Activated CD8-positive, alpha-beta memory T cell treated with anti-CD3 and anti-CD28 coated beads for 1 hour (primary cell): ENCODE measurements at places on chromosomes 7 and 10.

DNA sequence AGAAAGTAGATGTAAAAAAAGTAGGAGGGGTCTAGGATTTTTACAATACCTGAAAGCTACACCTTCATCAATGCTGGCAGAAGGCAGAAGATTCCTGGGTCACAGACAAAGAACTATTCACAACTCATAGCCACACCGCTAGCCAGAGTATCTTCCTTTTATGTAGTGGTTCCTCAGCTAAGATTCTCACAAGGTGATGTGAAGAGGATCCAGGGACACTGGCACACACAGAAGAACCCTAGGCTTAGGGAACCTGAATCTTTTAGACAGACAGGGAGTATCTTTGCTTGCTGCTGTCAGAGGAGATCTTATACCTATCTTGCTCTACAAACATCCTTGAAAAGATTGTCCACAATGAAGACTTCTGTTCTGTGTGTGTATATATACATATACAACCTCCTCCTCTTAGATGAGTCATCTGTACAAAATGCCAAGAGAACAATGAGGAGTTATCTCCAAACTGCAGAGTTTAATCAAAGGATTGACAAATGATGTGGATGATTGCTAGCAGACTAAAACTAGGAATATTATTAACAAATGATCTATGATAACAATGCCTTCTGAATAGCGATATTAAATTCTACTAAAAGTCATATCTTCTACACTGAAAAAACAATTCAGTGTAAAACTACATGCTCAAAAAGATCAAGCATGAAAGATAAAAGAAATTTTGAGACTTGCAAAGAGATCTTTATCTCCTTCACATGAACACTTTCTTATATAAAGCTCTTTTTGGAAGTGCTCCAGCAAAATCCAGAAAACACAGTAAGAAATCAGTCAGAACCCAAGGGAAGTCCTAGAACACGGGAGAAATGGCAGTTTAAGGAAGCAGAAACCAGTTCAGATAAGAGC lies 409.3 kb downstream of the PARD3 start:
- no peak for DNase-seq

DNA sequence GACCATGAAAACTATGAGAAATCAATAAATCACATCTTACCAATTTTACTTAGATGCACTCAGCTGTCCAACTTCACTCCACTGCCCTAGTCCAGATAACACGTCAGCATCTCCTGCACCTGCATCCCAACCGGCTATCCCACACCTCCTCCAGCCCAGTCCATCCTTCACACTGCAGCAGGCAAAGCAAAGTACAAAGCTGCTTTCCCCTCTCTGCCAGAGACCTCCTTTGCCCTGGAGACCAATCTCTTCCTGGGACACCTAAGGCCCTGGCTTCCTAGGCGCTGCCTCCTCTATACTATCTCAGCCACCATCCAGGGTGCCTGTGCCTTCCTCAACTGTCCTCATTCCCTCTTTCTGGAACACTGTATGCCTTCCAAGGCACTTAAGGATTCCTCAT lies 90.3 kb upstream of the DDC start:
- no peak for DNase-seq

GRCh38 chr7:12031638-12032037 lies 179.5 kb upstream of the TMEM106B start:
- no peak for DNase-seq

DNA sequence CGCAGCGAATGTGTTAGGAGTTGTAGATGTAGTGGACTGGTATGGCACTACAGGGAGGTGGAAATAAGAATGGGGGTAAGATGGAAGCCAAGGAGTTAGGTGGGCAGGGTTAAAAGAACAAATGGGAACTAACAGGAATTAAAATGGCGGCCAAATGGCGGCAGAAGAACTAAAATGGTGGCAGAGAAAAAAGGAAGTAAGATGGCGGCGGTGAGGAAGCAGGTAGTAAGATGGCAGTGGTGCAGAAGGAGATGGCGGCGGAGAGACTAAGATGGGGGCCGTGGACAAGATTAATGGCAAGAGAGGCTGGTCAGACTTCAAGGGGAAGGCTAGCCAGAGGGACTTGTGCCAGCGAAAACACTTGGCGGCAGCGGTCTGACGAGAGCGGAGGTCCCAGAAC lies 44.5 kb downstream of the ZNF138 start:
- no peak for DNase-seq

DNA sequence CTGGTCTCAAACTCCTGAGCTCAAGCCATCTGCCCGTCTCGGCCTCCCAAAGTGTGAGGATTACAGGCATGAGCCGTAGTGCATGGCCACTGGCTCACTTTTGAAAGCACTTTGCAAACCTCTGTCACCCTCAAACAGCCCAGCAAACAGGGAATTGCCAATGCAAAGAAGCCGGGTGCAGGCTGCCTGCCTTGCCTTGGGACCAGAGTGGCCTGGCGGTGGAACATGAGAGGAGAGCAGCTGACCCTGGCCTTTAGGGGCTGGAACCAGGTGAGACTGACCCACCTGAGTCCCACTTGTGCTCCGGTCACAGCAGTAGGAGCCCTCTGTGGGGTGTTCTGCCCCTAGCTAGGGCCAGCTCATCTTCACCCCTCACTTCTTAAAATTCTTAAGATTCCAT lies 237.1 kb upstream of the GALNT17 start:
- no peak for DNase-seq

DNA sequence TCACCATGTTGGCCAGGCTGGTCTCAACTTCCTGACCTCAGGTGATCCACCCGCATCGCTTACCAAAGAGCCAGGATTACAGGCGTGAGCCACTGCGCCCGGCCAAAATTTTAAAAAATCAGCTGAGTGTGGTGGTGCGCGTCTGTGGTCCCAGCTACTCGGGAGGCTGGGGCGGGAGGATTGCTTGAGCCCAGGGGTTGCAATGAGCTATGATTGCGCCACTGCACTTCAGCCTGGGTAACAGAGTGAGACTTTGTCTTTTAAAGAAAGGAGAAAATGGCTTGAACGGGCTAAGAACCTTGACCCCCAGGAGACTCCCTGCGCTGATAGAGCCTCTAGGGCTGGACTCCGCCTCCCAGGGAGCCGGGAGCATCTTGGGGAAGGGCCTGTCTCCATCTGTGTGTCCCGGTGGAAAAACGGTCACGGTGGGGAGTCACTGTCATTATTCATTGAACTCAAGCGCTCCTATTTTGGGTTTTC lies 760 bp upstream of the KCTD7 start:
- no peak for DNase-seq

DNA sequence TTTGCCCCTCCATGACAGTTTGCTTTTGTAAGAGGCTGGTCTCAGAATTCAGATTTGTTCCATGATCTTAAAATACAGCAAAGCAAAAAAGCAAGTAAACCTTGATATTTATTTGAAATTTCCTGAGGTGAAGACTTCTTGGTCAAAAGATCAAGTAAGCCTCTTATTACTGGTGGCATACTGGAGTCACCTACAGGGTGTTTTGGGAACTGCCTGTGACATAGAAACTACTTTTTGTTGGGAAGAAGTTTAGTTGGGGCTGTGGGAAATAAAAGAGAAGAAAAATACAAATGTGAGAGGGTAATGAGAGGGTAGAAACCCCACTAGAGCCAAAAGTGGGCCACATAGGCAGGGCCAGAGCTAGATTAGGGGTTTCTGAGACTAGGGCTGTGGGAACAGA lies 217.9 kb downstream of the OTUD1 start:
- DNase-seq, result no peak

DNA sequence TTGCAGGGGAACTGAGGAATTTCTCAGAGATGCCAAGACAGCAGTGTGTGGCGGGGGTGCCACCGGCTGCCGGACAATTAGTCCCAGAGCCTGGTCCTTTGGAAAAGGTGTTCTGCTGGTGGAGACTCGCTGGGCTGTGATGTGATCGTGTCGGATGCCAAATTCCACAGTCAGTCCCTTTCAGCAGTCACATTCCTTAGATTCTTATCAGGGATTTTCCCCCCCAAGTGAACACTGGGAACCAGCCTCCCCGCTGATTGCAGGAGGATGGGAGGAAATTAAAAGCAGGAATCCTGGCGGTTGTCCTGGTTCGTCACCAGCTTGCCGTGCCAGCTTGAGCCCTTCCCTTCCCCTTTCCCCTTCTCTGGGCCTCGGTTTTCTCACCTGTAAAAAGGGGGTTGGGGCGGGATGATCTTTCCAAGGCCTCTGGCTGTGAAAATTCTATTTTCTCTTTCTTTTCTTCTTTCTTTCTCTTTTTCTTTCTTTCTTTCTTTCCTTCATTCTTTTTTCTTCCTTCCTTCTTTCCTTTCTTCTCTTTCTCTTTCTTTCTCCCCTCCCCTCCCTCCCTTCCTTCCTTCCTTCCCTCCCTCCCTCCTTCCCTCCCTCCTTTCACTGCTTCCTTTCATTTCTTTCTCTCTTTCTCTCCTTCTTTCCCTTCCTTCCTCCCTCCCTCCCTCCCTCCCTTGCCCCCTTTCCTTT lies 39.6 kb downstream of the COL26A1 start:
- DNase-seq, result no peak

GRCh38 chr7:66099232-66099550 lies 15.5 kb upstream of the CRCP start:
- DNase-seq, result no peak

GRCh38 chr7:818031-818699 lies 14.1 kb upstream of the SUN1 start:
- no peak for DNase-seq

DNA sequence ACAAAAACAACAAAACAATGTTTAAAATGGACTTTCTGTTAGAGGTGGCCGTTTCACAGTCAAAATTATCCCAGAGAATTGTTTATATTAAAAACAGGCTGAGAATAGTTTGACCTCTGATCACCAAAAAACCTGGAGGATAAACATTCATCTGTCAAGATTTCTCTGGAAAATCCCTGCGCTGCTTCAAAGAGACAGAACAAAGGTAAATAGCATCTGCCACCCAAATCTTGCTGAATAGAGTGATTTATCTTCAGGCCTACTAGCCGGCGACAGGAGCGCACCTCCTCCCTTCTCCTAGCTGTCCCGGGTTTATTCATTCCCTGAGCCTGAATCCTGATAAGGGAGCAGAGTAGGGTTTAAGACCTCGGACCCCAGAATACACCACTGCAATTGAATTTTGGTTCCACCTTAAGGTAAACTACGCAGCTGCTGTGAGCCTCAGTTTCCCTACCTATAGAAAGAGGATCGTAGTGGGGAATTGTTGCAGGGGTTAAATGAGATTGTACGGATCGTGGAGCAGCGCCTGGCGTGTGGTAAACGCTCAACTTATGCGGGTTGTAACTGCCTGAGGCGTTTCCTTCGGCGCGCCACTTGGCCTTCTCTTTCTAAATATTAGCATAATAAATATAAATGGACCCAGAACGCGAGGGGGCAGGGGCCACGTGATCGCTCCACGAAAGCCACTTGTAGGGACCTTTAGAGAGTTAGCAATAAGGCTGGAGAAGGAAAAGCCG lies 498 bp upstream of the ST7 start:
- DNase-seq, result no peak

- no peak for DNase-seq
These were observed 443.3 kb downstream of the GFRA1 start for GRCh38 chr10:115829521-115830205.

GRCh38 chr7:137081321-137082093 lies 213.1 kb downstream of the CHRM2 start:
- no peak for DNase-seq

GRCh38 chr7:55065511-55066229 lies 46.9 kb downstream of the EGFR start:
- DNase-seq, result no peak

GRCh38 chr10:1377740-1378397 lies 321.7 kb downstream of the WDR37 start:
- DNase-seq, result no peak

DNA sequence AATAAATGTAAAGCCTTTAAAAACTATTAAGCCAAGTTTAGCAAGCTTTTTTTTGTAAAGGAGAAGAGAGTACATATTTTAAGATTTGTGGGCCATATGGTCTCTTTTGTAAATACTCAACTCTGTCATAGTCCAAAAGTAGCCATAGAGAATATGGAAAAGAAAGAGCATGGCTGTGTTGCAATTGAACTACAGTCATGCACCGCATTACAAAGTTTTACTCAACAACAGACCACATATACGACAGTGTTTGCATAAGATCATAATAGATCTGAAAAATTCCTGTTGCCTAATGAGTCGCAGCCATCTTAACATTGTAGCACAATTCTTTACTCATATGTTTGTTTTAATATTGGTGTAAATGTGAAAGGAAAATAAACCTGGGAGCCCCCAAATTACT lies 440.8 kb downstream of the HTR7 start:
- DNase-seq, result no peak

DNA sequence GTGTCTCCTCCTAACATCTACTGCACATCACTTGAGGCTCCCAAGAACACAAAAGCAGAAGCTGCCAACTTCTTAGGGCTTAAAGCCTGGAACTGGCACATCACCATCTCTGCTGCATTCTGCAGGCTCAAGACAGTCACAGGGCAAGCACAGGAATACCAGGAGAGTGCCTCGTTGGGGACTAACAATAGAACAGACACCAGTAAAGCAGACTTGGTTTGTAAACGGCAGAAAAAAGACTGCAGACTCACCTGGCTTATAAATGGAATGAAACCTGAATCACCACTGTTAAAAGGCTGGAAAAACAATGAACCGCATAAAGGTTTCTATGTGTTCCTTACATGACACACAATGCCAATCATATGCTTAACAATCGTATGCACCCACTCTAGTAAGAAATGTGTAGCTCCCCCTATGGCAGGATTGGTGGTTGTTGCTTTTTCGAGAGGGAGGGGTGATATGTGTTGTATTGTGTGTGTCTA lies 12.8 kb downstream of the RHEB start:
- DNase-seq, result no peak

DNA sequence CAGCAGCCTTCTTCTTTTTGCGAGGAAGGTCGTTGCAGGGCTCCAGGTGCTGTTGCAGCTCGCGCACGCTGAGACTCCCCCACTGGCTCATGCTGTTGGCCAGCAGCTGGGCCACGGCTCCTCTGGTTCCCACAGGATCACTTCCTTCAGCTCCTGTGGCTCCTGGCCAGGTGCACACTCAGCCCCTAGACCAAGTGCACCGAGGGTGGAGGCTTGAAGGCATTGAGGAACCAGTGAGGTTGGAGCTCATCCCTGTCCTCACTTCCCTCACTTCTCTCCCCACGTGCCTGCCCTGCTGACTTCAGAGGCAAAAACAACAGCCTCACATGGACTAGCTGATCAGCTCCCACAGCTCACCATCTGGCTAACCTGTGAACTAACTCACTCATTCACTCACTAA lies 46.2 kb upstream of the ADRB1 start:
- no peak for DNase-seq

- no peak for DNase-seq
These were observed 473.9 kb downstream of the AUTS2 start for GRCh38 chr7:70072220-70072619.
